Caki2 (cell line): ENCODE measurements at places on chromosomes 4 and X. TPM values are rescaled to one million over a fixed set of nuclear protein-coding genes. Genes with fewer than 3 reads are reported as not detected.

The CASK gene
- total RNA-seq, result 36.7 and 42.5 TPM in 2 replicates

DNA sequence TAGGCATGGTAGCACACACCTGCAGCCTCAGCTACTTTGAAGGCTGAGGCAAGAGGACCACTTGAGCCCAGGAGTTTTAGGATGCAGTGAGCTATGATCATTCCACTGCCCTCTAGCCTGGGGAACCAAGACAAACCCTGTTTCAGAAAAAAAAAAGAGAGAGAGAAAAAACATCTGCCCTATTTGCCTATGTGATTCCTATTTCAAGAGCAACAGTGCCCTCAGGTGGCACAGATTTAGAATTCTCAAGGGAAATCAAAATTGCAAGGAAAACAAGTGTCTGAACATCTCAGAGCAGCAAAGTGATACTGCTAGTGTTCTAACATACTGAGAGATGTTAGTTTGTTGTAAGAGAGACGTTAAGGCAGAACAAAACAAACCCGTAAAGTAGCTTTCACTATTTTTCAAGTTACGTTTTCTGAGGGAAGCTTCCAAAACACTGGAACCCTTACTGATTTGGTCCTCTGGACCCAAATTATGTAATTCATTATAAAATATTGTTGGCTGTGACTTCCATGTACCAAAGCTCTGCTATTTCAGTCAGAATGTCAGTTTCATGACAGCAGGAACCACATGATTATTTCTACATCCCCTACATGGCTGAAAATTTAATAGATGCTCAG, 7.9 kb downstream of the BDH2 start:
- DNase-seq, result peak; percentile 49

- DNase-seq, result no peak
Observed at GRCh38 chr4:168398589-168398988, 80.0 kb upstream of the DDX60 start.

DNA sequence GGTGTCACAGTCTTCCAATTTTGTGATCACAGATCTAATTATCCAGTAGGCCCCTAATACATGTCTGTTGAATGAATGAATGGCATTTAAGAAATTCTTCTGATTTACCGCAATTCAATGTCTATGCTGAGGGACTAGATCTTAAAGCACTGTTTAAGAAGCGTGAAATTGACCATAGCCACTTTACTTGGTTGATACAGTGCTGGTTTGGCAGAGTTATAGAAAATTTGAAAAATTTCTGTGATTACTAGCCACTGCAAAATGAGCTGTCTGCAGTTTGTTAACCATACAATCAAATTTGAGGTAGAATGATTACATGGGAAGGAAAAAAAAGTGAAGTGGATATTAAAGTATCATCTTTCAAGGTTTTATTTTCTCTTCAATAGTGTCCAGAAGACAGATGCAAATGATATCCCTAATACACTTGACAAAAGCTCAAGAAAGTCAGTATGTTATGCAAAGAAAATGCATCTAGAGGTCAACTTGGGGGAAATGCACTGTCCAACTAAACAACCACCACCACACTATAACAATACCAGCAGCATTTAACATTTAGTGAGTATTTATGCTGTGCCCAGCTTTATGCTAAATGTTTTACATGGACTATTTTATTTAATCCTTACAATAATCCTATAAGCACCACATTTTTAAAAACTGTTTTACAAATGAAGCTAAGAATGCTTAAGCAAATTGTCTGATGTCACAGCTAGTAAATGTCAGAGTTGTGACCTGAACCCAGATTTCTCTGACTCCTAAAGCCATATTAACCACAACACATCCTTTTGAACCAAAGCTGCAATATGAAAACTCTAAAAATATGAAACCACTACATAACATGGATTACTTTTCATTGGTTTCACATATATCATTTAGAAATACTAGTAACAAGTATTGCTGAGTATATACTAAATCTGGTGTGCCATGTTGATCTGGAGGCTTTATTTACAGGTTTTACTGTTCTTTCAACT, 217.9 kb upstream of the MAB21L2 start:
- no peak for DNase-seq

- DNase-seq, result no peak
Observed at GRCh38 chrX:113804291-113804690, 779.6 kb upstream of the HTR2C start.

GRCh38 chr4:5842456-5842855, 50.4 kb downstream of the CRMP1 start:
- no peak for DNase-seq

The HERC5 gene
- 15.4 and 20.6 TPM in 2 replicates for total RNA-seq

GRCh38 chr4:72954811-72955210, 114.7 kb downstream of the COX18 start:
- DNase-seq, result no peak

GRCh38 chrX:129769467-129770154, 10.1 kb upstream of the SASH3 start:
- DNase-seq, result no peak

GRCh38 chrX:153494541-153495361, at the start of gene BGN:
Gene BGN (plus strand): TSS chrX:153494980. CDS start chrX:153504632, 9,652 bp downstream.
- DNase-seq, result no peak

The GASK1B gene
- 44.9 and 84.5 TPM in 2 replicates for total RNA-seq

The TXK gene
- total RNA-seq, result 0.38 TPM in 1 of 2 replicates, not detected in the other

The SULT1E1 gene
- not detected in 2 replicates for total RNA-seq

GRCh38 chrX:56736219-56736618, 7.2 kb downstream of the NBDY start:
- no peak for DNase-seq

GRCh38 chrX:49932791-49933190, 10.4 kb downstream of the CLCN5 start:
- no peak for DNase-seq

DNA sequence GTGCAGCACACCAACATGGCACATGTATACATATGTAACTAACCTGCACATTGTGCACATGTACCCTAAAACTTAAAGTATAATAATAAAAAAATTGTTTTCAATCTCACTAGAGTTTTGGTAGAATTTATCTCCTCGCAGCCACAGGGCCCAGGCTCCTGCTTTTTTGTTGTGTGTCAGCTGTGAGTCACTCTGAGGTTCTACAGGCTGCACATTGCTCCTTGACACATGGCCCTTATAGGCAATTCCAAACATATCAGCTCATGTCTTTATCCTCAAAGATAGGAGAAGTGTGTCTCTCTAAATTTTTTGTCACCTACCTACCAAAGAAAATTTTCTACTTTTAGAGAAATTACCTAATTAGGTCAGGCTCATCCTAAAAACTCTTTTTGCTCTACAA, 252.1 kb upstream of the ADGRL3 start:
- no peak for DNase-seq
